Lower lobe of right lung (tissue), 2 donors: ENCODE measurements at places on chromosomes 1 and 21.

DNA sequence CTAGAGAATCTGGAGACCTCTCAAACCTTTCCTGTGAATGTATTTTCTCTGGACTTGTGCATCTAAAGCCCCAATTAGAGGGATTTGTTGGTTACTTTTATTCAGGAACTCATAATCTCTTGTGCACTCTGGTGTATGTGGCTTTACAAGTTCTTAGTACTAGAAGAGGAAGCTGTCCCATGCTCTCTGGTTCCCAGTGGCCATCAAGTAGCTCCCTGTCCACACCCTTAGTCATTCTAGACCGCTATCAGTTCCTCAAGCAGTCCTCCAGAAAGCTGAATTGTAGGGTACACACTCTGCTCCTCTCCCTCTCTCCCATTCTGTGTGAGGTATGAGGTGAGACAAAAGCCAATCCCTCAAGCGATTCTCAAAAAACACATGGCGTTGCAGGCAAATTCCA, 470.3 kb downstream of the PTPRC start:
- DNase-seq: no peak

- DNase-seq: no peak
These were observed 349.7 kb upstream of the C1orf87 start for GRCh38 chr1:60423146-60423780.

DNA sequence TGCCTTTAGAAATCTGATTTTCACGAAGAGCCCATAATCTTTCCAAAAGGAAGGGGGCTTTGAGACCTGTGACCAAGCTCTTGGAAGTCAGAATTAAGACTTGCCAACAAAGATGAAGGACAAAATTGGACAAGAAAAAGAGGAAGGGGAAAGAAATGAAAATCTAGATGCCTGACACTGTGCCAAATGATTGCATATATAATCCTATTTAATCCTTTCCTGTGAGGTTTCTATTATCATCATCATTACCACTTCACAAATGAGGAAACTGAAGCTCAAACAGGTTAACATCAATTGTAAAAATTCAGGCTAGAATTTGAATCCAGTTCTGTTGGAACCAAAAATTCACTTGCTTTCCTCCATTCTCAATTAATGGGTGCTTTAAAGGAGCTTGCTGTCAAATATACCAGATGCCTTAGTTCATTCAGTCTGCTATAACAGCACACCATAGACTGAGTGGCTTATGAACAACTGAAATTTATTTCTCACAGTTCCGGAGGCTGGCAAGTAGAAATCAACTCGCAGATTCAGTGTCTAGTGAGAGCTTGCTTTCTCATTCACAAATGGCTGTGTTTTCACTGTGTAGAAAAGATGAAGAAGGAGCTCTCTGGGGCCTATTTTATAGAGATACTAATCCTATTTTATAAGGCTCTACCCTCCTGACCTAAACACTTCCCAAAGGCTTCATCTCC, 197.5 kb upstream of the ST6GALNAC5 start:
- DNase-seq: no peak

DNA sequence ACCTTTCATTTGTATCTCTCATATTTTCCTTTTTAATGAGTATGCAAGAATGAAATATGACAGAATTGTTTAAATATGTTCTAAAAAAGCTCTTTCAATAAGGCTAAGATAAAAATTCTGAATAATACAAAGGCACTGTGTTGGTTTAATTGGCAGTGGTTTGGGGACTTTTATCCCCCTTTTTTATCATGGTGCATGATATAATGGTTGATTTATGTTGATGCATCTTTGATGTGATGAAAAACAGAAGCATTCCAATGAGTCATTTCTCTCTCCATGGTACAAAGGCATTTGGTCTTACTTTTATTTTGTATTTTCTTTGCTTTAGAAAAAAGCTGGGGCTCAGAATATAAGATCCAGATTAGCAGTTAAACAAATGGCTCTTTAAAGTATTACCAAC, 127.2 kb upstream of the GREM2 start:
- DNase-seq: no peak

- no peak for DNase-seq
These were observed 58.8 kb upstream of the C1orf115 start for GRCh38 chr1:220631238-220631815.

- DNase-seq: no peak
These were observed 262.5 kb downstream of the GRIK1 start for GRCh38 chr21:29677326-29677725.

DNA sequence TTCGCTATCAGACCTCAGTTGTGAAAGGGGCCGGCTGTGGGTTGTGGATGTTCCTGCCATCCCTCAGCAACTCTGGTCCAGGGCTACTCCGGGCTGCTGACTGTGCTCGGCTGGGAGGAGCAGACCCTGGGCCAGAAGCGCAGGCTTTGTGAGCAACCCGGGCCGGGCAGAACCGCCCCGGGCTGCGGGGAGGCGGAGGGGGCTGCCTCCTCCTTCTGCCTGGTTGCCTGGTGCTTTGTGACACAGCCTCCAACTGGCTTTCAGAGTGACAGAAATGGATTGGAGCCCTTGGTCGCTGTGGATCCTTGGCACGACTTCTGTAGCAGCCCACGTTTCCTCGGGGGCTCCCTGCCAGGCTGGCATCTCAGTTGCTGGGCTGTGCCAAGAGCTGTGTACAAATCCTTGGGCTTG, 10.0 kb downstream of the DRAXIN start:
- no peak for DNase-seq

GRCh38 chr1:206477110-206477509, 6.8 kb downstream of the IKBKE start:
- no peak for DNase-seq

DNA sequence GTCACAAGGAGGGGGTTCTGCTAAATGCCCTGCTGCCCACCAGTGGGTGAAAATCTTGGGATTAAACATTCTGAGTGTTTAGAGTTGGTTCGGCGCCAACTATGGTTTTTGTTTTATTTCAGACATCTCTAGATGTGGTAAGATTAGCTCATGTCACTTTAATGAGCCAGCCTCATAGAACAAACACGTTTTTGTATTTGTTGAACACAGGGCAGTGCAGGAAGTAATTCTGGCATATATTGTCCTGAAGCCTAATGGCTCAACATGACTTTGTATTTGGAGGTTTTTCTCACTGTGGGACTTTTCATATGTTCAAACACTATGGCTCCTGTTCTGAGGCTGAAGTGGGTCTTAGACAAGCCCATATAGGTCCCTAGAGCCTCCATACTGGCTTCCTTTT, 107.8 kb downstream of the NGF start:
- no peak for DNase-seq

- no peak for DNase-seq
These were observed 20.3 kb downstream of the PTGS2 start for GRCh38 chr1:186659890-186660341.

DNA sequence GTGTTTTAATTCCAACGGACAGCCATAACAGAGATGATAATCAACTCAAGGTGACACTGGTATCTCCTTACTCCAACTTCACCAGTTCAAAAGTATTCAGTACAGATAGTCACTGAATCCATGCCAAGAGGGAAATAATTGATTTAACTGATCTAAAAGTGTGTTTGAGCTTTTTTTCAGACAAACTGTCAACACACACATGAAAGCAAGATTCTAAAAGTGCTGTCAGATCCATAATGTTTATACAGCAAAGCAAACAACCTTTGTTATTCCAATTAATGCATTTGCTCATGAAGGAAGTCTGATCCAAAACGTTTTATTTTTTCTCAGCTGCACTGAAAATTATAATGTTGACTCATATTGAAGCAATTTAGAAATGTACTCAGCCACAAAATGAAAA, 5.9 kb upstream of the PRKAA2 start:
- DNase-seq: no peak

DNA sequence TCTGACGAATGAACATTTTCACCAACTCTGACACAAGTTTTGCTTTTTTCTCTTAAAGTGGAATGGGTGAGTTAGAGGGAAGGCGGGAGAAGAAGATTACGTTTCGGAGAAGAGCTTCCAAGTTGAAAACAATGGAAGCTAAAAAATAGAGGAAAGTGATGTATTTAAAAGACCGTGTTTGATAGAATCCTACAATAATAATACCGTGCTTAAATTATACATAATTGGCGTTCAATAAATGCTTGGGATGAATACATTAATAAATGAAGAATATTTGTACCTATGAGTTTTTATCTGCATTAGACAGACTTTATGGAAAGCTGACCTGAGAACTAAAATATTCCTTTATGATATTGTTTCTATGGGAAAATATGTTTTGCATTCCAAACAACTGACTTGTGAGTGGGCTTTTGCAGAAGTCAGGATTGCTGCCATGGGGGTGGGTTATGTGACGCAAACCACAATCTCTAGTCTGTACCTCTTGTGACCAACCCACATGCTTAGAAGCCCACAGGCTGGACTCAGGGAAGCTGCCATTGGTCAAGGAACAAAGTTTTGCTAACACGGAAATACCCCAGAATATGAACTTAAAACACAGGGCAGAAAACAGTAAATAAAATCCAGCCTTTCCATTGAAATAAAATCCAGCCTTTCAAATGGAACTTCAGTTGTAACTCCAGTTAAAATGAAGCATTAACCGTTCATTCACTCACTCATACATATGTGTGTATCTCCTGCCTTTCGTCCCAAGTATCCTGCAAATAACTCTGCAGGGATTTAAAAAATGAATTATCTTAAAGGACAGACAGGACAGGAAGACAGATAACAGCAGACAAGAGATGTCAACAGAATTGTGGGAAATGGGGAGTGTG, 21.3 kb upstream of the ATF3 start:
- DNase-seq: no peak

DNA sequence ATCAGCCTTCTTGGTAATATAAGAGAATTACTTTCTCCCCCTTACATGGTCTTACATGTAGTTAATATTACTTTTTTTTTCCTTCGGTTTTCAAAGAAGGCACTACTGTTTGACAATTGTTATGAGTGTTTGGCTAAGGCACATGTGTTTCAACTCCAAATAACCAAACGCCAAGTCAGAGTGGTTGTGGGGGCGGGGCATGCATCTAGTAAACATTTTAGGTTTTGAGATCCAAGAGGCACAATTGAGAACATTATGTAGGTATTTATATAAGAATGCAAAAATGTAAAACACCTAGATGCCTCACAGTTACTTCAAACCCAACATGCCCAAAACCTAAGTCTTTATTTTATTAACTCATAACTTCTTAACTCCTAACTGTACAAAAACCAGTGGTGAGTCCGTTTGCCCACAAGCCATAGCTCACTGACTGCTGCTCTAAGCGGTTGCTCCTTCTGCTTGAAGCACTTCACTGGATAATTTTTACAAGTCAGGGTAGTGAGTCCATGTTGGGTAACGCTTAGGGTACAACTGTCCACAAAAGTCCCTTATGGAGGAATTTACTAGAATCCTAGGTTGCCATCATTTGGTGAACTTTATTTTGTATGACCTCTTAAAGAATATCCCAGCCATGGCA, 189.9 kb downstream of the HUNK start:
- DNase-seq: no peak

DNA sequence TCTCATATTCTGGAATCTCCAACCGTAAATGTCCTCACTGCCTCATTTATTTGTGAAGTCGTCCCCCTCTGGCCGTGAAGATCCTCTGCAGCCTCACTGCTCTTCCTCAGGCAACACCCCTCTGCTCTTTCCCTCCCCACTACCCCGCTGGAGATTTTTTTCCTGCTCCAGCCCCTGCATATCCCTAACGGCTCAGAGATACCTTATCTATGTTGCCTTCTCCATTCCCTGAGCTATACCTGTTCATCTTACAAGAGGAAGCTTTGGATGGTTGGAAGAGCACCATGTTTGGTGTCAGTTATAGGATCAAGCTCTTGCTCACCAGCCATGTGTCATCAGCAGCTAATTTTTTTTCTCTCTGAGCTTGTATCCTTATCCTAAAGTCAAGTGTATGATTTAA, 26.4 kb downstream of the LRRC8B start:
- no peak for DNase-seq

GRCh38 chr1:51070640-51071039, 31.4 kb upstream of the C1orf185 start:
- DNase-seq: no peak

GRCh38 chr1:22920026-22920733, 52.5 kb downstream of the LACTBL1 start:
- no peak for DNase-seq

DNA sequence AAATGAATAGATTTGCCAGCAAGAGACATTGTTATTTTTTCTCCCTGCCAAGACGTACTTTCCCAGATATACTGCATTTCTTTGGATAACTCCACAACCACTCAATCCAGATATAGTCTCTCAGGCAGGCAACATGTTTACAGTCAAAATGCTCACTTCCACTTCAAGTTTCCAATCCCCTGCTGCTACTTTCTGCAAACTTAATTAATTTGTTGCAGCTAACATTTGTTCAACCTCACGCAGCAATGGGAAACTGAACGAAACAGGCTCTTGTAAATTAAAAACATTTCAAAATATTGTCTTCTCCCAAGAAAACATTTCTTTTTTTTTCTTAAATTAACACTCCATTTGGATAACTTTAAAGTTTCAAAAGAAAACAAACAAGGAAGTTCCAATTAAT, 45.7 kb upstream of the PROX1 start:
- no peak for DNase-seq

GRCh38 chr1:111690306-111690617, 48.9 kb downstream of the INKA2 start:
- DNase-seq: no peak

DNA sequence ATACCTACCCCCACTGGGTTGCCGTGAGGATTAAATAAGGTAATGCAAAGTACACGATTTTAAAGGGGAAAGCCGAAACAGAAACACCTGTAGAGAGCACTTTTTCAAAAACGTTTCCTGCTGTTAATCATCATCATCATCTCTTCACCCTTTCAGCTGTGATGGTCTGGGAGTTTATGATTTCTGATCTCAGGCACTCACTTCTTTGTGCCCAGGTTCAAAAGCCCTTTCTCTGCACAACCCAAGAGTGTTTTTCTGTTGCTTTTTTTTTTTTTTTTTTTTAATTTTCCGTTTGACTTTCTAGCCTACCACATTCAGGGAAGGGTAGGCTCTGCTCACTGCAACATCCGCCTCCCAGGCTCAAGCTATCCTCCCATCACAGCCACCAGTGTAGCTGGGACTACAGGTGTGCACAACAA, 936 bp upstream of the UBXN11 start:
- no peak for DNase-seq

DNA sequence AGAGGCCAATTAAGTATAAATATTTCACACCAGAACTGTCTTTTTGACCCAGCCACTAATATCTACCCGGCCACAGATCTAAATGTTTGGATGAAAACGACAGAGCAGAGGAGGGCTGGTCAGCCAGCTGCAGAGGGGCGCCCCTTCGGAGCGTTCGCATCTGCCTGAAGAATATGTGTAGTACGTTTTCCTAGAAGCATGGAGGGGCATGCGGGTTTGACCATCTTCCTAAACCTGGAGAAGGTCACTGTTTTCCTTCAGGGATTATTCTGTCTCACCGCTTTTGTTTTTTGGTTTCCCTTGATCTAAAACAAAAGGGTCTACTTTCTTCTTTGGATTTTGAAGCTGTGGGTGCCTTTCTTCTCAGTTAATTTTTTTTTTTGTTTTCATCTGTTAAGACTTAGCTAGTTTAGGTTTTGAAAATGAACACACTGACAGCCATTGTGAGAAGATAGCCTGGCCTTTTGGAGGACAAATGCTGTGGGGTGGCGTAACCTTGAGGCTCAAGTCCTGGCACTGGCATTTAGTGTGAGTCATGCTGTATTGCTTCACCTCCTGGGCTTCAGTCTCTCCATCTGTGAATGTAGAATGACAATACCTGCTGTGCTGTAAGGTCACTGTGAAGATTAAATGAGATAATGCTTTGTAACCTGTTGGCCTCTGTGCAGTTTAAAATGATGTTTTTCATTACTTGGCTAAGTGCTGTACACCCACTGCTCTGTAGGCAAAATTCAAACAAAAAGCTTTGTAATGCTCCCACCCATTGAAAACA, 74.1 kb upstream of the IRF2BP2 start:
- peak; percentile 75 for DNase-seq

- DNase-seq: no peak
These were observed 674.3 kb downstream of the BRINP3 start for GRCh38 chr1:189803364-189803763.
